ENCODE measurements at places on chromosomes 5 and 9.

DNA sequence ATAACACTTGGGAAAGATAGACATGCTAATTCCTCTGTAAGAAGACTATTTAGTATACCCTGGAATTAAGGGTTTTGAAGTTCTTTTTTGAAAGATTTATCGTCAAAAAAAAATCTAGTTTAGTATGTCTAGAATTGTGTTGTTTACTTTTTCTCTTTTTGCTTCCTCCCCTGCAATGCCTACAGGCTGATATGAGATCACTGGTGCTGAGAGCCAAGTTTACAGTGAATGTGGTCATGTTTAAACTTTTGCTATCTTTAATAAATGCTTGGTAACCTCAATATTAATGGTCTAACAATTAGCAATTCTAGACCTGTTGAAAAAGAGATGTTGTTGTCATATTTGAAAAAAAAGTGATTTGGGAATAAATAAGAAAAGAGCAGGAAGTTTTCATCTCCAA lies 86.1 kb downstream of the CWC27 start:
- no peak for DNase-seq

- DNase-seq = peak; percentile 83
These were observed 263.2 kb downstream of the COX7C start for GRCh38 chr5:86880785-86881492.

GRCh38 chr5:72658761-72659540 lies 151.7 kb upstream of the ZNF366 start:
- no peak for DNase-seq

DNA sequence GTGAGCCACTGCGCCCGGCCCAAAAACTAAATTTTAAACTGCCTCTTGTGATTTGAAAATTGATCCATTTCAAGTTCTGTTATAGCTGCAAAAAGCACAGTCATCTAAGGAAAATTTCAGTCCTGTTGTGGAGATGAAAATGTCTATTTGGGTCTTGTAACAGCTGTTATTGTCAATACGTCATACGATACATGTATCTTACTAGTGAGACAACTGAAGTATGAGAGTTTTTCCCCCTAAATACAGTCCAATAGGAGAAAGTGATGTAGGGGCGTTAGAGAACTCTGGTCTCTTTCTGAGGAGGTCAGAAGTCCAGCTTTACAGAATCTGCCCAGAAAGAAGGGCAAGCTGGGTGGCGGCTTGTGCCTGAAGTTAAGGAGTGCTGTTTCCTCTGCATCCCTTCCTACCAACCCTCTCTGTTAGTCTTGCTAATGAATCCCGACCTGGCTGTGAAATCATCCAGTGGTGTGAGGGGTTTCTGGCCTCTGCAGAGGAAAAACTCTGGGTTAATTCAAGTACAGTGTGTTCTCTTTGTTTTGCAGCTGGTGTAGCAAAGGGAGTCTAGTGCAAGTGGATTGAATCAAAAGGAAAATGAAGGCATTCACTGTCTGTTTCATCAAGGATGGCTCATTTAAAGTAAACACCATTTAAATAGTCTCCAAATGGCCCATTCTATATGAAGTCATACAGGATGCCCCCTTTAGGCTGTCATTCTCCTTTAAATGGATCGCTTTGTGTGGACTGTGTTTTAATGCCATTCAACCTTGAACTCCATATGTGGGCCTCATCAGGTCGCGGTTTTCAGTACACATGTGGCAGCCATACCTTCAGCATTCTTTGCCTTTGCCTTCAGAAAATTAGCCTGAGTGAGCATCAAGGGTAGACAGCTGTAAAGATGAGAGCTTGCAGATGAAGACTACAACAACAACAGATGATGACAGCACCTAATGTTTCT lies 59.0 kb downstream of the AOPEP start:
- DNase-seq = no peak

DNA sequence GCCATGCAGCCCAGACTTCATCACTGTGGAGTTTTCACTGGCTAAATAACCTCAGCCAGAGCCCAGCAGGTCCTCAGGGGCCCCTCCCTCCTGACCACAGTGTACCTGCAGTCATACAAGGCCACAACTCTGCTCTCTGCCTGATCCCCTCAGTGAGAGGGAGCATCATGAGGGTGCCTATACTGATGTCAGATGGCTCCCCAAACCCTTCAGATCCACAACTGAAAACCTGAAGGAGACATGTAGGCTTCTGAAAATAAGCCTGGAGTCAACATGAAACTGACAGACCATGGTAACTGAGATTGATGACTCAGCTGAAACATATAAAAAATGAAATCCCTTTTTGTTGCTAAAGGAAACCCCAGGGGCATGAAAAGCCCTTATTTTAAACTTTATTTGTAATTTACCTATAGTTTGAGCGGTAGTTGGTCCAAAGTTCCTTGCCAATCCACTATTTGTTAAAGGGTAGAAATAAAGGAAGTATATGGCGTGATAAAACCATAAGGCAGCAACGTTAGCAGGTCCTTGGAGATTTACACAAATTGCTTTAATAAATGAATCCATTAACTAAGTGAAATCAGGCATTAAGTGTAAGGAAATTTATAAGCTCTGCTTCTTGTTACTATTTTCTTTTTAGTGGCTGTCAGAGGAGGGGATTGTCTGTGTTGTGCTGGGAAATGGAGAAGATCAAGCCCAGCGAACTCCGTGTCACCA lies 68.3 kb downstream of the FGF1 start:
- DNase-seq = no peak

DNA sequence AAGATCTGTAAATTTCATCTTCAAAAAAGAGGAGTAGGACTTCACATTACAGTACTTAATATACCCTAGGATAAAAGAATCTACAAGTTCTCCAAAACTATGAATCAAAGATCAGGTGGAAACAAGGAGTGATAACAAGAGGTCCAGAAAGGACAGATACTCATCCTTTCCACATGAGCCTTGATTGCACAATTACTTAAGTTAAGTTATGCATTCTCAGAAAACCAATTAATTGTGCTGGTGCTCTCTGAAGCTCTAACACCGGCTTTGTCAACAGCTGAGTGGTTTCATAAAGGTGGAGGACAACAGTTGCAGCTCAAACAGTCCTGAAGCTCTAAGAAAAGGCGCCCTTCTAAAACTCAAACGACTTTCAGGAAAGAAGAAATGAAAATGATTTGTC lies 251.9 kb downstream of the BNC2 start:
- no peak for DNase-seq

GRCh38 chr9:15203581-15203980 lies 103.4 kb downstream of the TTC39B start:
- DNase-seq = no peak

GRCh38 chr5:33788922-33789566 lies 102.7 kb downstream of the ADAMTS12 start:
- peak; percentile 46 for DNase-seq

GRCh38 chr9:136021872-136022681 lies 60.9 kb upstream of the UBAC1 start:
- DNase-seq = no peak

- DNase-seq = no peak
These were observed 157.3 kb upstream of the S1PR3 start for GRCh38 chr9:88833946-88834345.

DNA sequence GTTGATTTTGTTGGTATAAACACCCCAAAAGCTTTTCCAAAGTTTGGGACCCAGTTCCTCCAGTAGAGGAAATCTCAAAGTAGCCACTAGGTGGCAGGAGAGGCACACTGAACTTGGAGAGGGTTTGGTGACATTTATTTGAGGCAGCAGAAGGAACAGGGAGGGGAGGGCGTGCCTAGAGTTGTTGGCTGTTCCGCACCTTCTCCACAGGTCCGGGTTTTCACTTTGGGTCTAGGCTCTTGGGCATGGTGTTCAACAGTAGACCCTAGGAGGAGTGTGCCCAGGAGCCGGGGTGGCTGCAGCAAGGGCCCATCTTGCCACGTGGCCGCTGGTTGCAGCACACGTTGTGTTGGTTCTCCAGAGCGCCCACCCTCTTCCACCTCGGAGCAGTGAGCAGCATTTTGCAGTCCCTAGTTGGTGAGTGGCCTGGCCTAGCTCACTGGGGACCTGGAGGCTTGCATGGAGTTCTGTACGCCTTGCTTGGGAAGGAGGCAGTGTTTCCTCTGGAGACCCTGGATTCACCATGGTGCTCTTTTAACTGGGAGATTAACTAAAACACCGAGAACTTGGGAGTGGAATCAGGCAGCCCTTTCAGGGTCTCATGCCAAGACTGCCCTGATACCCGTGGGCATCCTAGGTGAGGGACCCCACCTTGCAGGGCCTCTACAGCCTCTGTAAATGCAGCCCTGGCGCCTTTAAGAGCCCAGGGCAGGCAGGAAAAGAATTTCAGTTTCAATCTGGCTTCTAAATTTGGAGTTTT lies 28.2 kb downstream of the PTPA start:
- DNase-seq = peak; percentile 77

All from kidney glomerular epithelial cell (primary cell).